ENCODE measurements at places on chromosomes 11 and 22.

DNA sequence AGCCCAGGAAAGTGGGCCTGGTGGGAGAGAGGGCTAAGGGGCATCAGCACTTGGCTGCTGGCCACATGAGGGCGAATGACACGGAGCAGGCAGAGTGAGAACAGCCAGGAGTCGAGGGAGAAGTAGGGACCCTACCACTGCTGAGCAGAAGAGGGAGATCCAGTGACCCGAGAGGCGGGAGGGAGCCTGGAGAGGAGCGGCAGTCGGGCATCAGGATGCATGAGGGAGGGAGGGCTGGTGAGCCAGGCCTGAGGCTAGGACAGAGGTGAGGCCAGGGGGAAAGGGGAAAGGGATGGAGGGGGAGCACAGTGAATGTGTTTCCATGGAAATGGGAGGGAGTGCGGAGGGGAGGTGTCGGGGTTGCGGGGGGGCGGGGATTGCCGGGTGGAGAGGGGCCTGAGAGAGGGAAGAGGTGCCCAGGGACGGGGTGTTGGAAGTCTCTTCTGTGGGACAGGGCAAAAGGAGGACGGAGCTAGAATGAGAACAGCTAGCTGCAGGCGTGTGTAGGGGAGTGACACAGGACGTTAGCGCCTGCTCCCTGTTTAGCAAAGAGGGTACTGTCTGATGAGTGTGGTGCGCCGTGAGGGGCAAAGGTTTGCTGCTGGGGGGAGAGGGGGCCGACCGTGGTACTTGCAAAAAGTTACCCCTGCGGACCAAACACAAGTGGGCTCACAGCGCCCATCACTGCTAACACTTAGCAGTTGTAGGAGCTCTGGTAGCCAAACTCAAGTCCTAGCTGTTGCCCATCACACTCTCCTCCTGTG lies 37.1 kb upstream of the WNT11 start:
- no peak for DNase-seq

- DNase-seq = no peak
Measured at GRCh38 chr22:41360126-41360525, 21.6 kb upstream of the TEF start.

DNA sequence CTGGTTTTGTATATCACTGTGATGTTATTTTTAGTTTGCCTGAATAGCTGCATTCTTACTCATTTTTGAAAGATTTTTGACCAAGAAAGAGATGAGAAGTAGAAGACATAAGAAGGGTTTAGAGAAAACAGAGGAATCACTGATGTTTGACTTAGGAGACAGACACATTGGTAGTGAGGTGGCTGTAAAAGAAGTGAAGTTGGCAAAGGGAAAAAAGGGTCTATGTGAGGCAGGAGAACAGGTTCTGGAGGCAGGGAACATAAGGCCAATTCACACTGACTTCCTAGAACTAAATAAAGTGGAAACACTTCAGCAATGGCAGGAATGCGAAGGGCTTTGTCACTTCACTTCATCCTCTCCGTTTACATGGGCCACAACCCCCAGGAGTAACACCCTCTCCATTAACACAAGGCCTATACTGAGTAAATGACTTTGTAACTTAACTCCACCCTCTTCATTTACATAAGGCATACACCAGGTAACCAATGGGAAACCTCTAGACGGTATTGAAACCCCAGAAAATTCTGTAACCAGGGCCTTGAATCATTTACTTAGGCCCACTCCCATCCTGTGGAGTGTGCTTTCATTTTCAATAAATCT lies 36.5 kb downstream of the CTSC start:
- DNase-seq = no peak

- no peak for DNase-seq
Measured at GRCh38 chr11:66258473-66258893, 10.0 kb upstream of the RAB1B start.

GRCh38 chr11:31529701-31530100 lies 20.1 kb downstream of the ELP4 start:
- no peak for DNase-seq

- no peak for DNase-seq
Measured at GRCh38 chr11:27699926-27700350, 317 bp downstream of the BDNF start.

GRCh38 chr11:115585361-115586024 lies 81.3 kb upstream of the CADM1 start:
- no peak for DNase-seq

Measured in EL (cell line).